ENCODE measurements at places on chromosomes 13 and 19.

DNA sequence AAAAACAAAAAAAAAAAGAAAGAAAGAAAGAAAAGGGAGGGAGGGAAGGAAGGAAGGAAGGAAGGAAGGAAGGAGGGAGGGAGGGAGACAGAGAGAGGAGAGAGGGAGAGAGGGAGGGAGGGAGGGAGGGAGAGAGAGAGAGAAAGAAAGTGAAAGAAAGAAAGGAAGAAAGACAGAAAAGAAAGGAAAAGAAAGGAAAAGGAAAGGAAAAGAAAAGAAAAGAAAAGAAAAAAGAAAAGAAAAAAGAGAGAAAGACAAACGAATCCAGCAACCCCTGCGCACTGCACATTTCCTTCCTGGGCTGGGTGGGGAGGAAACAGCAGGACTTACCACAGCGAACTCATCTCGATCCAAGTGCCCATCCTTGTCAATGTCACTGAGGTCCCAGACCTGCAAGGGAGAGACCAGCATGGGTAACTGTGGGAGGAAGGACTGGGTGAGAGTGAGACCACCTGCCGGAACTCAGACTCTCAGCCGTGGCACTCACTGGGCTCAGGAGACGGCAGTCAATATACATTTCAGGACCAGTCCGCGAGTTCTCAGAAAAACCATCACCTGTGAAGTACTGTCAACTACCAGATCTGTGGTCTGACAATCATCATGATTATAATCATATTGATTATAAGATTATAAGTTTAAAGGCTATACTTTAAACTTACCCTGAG lies 43.3 kb downstream of the EPS15L1 start:
- no peaks in the 10 kb centered on the region for H3K27me3 ChIP-seq
- H3K36me3 ChIP-seq, result peaks cover 13% of the 10 kb centered on the region
- no peak for DNase-seq
- H3K4me3 ChIP-seq, result no peak overlapping the region

DNA sequence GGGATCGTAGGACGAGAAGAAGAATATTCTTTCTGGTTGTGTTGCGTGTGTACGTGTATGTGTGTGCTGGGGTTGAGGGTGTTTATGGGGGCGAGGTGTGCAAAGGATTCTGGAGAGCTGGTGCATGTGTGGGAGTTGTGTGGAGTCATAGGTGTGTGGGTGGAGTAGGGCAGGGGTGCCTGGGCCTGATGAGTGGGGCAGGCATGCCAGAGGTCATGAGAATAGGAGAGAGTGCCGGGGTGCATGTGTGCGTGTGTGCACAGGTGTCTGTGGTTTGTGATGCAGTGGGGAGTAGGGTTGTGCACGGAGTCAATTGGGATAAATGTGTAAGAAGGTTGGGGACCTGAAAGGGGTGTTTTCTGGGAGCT lies 649 bp downstream of the TMEM91 start:
- H3K27me3 ChIP-seq, result no peaks in the 10 kb centered on the region
- no peaks in the 10 kb centered on the region for H3K36me3 ChIP-seq
- no peak for DNase-seq
- peaks cover 8% of the 10 kb centered on the region for H3K4me1 ChIP-seq

DNA sequence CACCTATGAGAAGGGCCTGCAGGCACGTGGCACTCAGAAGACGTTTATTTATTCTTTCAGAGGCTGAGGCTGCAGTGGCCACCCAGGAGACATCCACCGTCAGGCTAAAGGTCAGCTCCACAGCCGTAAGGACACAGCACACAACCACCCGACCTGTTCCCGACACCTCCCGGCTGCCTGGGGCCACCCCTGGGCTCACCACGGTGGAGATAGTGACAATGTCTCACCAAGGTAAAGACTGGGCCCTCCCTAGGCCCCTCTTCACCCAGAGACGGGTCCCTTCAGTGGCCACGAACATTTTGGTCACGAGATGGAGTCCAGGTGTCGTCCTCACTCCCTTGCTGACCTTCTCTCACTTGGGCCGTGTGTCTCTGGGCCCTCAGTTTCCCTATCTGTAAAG lies 32.5 kb downstream of the SPC24 start:
- DNase-seq, result no peak
- no peak overlapping the region for H3K27ac ChIP-seq
- H3K27me3 ChIP-seq, result no peaks in the 10 kb centered on the region
- no peak overlapping the region for H3K4me3 ChIP-seq
- peaks cover 18% of the 10 kb centered on the region for H3K36me3 ChIP-seq
- H3K4me1 ChIP-seq, result no peaks in the 10 kb centered on the region

DNA sequence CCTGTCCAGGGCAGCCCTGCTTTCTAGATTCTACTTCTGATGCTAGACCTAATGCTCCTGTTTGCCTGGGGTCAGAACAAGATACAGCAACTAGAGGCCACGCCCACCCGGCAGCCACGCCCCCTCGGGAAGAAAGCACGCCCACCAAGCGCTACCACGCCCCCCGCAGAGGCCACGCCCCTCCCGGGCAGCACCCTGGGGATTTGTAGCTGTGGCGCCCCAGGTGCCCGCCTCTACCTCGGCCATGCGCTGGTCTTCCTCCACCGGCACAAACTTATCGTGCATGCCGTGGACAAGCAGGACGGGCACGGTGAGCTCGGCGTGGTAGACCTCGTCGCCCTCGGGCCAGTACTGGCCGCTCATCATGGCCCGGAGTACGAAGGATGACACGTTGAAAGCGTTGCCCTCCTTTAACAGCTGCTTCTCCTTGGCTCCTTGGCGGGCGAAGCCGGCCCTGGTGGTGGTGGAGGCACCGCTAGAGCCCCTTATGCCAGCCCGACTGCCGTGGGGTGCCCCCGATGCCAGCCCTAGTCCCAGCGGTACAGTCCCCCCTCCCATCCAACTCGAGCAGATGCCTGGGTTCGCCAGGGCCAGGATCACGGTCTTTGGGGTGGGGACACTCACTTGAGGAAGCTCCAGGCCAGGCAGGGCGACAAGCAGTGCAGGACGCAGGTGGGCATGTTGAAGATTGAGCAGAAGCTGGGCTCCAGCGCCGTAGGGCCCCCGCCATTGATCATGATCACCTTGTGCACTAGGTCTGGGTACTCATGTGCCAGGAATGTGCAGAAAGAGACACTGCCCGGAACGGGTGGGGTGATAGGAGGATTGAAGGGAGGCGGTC lies 9.0 kb downstream of the ABHD8 start:
- no peak overlapping the region for H3K4me3 ChIP-seq
- H3K4me1 ChIP-seq, result peaks cover 12% of the 10 kb centered on the region
- H3K27me3 ChIP-seq, result no peaks in the 10 kb centered on the region
- no peaks in the 10 kb centered on the region for H3K36me3 ChIP-seq
- no peak for DNase-seq

DNA sequence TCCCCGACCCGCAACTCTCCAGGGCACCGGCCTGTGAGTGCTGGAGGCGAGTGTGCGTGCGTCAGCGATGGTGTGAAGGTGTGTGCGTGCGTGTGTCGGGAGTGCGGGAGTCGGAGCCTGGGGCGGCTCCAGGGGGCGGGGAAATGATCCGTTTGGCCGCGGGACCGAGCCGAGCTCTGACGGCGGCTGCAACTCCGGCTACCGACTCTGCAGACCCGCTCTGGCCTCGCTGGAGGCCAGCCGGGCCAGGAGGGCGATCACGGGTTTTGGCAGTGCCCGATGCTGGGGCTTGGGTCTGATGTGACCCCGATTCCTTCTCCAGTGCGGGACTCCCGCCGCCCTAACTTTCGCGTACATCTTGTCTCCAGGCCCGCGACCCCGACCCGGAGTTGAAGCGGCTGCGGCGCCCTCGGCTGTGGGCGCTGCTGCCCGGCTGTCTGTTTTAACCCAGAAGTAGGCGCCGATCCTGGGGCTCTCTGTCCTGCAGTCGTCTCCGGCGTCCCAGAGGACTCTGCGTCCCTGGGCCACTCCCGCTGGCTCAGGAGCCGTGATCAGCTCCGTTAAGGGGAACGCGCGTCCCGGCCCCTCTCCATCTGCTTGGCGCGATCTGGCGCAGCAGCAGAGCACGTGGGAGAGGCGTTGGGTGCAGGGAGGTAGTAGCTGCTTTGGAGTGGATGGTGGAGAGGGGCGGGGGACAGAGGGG lies 1.2 kb downstream of the CHST8 start:
- no peak overlapping the region for H3K4me3 ChIP-seq
- no peak for DNase-seq
- H3K36me3 ChIP-seq, result no peaks in the 10 kb centered on the region
- no peak overlapping the region for H3K27ac ChIP-seq
- H3K4me1 ChIP-seq, result no peaks in the 10 kb centered on the region
- H3K27me3 ChIP-seq, result peaks cover 44% of the 10 kb centered on the region

DNA sequence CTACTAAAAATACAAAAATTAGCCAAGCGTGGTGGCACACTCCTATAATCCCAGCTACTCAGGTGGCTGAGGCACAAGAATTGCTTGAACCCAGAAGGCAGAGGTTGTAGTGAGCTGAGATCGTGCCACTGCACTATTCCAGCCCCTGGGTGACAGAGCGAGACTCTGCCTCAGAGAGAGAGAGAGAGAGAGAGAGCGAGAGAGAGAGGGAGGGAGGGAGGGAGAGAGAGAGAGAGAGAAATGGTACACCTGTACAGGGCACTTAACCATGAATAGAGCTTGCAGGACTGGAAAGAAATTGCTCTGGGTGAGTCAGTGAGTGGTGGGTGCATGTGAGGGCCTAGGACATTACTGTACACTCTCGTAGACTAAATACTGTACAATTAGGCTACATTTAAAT lies 40.5 kb upstream of the SLC7A9 start:
- no peak overlapping the region for H3K4me3 ChIP-seq
- H3K36me3 ChIP-seq, result no peaks in the 10 kb centered on the region
- no peak overlapping the region for H3K27ac ChIP-seq
- H3K27me3 ChIP-seq, result no peaks in the 10 kb centered on the region
- no peak for DNase-seq

GRCh38 chr19:44576843-44577565 lies 36.4 kb upstream of the IGSF23 start:
- H3K4me3 ChIP-seq, result no peak overlapping the region
- peak; percentile 43 for DNase-seq
- H3K27ac ChIP-seq, result no peak overlapping the region
- no peaks in the 10 kb centered on the region for H3K4me1 ChIP-seq
- H3K36me3 ChIP-seq, result no peaks in the 10 kb centered on the region

GRCh38 chr19:40294560-40294959 lies 9.4 kb upstream of the AKT2 start:
- DNase-seq, result no peak
- no peaks in the 10 kb centered on the region for H3K27me3 ChIP-seq
- no peak overlapping the region for H3K4me3 ChIP-seq
- H3K4me1 ChIP-seq, result no peaks in the 10 kb centered on the region

DNA sequence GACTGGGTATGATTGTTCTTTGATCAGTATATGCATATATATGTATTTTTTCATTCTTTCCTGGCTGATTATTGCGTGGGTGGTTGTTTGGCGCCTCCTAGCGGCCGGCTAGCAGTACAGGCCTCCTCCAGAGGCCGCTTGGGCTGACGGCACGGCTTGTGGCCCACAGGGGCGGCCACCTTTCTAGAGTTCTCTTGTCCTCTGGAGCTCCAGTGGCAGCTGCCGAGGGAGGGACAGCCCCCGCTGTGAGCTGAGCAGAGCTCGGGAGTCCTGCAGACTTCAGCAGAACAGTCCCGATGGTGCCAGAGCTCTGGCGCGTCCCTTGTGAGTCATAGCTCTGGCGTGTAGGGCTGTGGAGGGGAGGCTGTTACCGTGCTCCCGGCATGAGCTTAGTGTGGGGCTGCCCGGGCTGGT lies 22.5 kb upstream of the ZNF429 start:
- no peaks in the 10 kb centered on the region for H3K4me1 ChIP-seq
- no peak overlapping the region for H3K27ac ChIP-seq
- no peak overlapping the region for H3K4me3 ChIP-seq
- DNase-seq, result peak; percentile 13

DNA sequence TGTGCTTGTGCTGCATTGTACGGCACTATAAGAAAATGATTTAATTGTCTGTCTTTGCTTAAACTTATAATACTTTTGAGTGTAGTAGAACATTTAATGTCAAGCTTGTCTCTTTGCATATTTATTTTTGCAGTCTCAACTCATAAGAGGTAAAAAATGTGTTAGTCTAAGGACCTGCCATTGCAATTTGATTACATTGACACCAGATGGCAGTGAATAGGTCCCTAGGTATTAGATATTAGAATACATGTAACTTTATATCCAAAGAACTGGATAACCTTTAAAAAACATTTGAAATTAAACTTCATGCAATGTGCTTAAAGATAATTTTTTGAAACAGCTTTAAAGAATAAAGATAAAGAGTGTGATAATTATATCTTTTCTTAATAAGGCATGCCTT lies 1421.3 kb downstream of the OLFM4 start:
- no peak for DNase-seq
- no peaks in the 10 kb centered on the region for H3K4me1 ChIP-seq
- H3K36me3 ChIP-seq, result no peaks in the 10 kb centered on the region
- no peak overlapping the region for H3K4me3 ChIP-seq

- DNase-seq, result no peak
- H3K27me3 ChIP-seq, result peaks cover 5% of the 10 kb centered on the region
- no peaks in the 10 kb centered on the region for H3K36me3 ChIP-seq
- no peaks in the 10 kb centered on the region for H3K4me1 ChIP-seq
Observed at GRCh38 chr13:113926301-113926761, 47.5 kb downstream of the C13orf46 start.

DNA sequence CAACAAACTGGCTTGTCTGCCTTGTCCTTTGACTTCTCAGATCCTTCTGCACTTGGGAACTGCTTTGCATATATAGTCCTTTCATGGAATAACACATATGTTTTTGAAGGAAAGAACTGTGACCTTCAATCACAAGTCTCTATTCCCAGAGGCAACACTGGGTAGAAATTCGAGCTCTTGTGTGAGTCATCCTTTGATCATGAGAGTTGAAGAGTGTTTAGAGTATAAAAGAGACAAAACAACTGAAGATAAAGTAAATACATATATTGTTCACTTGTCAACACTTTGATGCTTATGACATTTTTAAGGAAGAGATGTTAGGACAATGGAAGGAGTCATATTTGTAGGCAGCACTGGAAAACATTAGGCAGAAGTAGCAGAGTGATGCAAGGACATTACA lies 5.2 kb upstream of the OR7A5 start:
- H3K27ac ChIP-seq, result no peak overlapping the region
- no peaks in the 10 kb centered on the region for H3K27me3 ChIP-seq
- DNase-seq, result no peak
- no peaks in the 10 kb centered on the region for H3K4me1 ChIP-seq

- H3K4me3 ChIP-seq, result no peak overlapping the region
- H3K4me1 ChIP-seq, result no peaks in the 10 kb centered on the region
- H3K27ac ChIP-seq, result no peak overlapping the region
- DNase-seq, result no peak
Observed at GRCh38 chr19:13127051-13127450, 9.0 kb downstream of the NACC1 start.

GRCh38 chr13:103517066-103517767 lies 451.0 kb upstream of the SLC10A2 start:
- no peaks in the 10 kb centered on the region for H3K4me1 ChIP-seq
- H3K4me3 ChIP-seq, result no peak overlapping the region
- H3K27me3 ChIP-seq, result no peaks in the 10 kb centered on the region
- no peak overlapping the region for H3K27ac ChIP-seq
- H3K36me3 ChIP-seq, result no peaks in the 10 kb centered on the region

- H3K36me3 ChIP-seq, result no peaks in the 10 kb centered on the region
- H3K4me1 ChIP-seq, result peaks cover 56% of the 10 kb centered on the region
Observed at GRCh38 chr19:38003438-38004185, 96.6 kb downstream of the SIPA1L3 start.

- peaks cover 11% of the 10 kb centered on the region for H3K4me1 ChIP-seq
- no peaks in the 10 kb centered on the region for H3K27me3 ChIP-seq
- H3K4me3 ChIP-seq, result no peak overlapping the region
- DNase-seq, result no peak
Observed at GRCh38 chr13:26411206-26411605, 146.3 kb upstream of the WASF3 start.

Measured in endothelial cell of umbilical vein (primary cell).